ENCODE measurements at places on chromosomes 4 and X.

DNA sequence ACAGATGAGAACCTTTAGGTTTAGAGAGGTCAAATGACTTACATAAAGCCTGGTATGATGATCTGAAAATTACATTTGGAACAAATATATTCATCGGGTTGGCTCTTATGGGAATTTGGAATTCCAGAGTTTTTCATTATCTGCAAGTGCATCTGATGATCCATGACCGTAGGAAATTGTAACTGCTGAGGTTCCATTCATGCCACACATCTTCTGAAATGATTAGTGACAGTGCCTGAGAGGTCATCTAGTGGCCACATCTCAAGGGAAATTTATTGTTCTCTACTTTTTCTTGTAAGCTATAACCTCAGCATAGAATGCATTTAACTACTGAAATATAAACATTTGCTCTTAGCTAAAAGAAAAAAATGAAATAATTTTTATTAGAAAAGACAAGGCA lies 105.8 kb upstream of the NWD2 start:
- no peak for DNase-seq

DNA sequence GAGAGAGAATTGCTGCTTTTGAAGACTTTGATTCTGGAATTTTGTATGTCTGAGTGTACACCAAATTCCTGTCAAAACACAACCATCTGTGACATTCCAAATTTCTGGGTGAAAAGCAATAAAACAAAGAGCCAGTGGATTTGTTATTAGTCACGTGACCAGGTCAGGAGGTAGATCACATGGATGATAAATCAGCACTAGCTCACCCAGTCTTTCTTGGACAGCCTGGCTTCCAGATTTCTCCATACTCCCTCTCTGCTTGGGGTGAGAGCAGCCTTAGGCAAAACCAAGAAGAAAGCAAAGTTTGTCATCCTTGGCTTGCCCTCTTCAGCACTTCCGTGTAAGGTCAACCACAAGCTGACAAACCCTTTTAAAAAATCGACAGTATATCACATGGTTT lies 194.2 kb downstream of the CLCN4 start:
- no peak for DNase-seq

DNA sequence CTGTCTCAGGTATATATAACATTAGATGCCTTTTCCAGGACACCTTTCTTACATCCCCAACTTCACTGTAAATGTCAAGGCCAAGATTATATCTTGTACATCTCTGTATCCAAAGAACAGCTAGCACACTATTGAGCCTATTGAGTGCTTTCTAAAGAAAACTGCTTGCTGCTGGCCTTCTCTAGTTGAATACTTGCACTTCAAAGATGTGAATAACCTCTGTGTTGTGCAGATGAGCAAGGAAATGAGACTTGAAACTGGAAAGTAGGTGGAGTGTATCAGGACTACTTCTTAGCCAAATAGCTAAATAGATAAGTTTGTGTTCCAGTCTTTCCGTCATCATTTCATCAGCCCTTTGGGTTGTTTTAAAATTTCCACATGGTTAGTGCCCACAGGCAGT lies 704.4 kb upstream of the AMOT start:
- DNase-seq = no peak

- DNase-seq = no peak
Measured at GRCh38 chr4:158051401-158052235, 121.2 kb downstream of the GASK1B start.

- DNase-seq = no peak
Measured at GRCh38 chr4:152454398-152455011, 81.4 kb downstream of the FBXW7 start.

DNA sequence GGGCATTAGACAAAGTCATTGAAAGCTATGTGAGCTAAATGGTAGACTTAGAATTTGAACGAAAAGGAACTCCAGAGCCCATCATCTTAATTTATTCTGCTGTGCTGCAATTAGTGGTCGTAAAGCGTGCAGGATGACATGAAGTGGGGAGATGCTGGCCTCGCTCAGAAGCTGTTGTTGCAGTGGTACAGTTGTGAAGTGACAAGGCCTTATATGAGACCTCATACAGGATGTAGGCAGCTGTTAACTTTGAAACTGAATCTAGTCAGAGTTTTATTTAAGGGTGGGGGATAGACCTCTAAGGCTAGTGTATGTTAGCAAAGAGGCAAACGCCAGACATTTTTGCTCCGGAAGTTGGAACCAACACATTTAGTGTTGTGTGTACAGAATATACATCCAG lies 13.4 kb downstream of the KLF3 start:
- no peak for DNase-seq

DNA sequence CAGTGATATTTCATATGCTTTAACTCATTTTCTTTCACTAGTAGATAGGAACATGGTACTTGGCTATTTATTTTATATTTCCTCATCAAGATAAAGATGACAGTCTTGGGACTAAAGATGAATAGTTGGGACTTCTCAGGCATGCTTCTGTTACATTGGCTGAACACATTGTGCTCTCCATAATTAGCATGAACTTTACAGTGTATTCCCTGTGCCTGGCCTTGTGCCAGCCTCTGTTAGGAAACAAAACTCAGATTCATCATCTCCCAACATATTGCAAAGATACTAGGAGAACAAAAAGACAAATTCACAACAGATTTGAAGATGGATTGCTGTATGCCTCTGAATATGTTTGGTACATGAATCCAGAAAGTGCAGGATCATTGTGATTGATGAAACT lies 26.4 kb downstream of the GRIA2 start:
- no peak for DNase-seq

DNA sequence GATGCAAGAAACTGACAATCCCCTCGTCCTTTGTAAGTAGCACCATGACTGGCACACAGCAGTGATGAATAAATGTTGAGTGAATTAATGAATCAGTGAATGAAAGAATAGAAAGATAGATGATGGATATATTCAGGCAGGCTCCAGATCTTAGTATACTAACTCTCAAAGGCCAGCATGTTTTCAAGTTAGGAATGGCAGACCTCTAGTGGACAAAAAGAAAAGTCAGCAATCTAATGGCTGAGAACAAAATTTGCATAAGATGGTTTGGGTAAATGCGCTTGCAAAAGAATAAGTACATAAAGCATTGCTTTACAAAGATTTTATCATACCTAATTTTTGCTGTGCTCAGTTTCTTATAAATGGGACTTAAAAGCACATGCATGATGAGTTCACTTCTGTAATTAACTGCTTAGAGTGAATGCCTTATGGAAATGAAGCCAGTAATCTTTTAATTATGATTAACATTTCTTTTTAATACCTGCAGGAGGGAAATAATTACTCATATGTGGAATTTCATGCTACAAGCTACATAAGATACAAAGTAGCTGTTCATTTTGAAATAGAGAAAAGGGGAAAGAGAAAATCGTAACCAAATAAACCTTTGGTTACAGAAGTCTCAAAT lies 126.9 kb upstream of the GPRIN3 start:
- no peak for DNase-seq

GRCh38 chr4:84502333-84502954 lies 3.4 kb upstream of the NKX6-1 start:
- no peak for DNase-seq

DNA sequence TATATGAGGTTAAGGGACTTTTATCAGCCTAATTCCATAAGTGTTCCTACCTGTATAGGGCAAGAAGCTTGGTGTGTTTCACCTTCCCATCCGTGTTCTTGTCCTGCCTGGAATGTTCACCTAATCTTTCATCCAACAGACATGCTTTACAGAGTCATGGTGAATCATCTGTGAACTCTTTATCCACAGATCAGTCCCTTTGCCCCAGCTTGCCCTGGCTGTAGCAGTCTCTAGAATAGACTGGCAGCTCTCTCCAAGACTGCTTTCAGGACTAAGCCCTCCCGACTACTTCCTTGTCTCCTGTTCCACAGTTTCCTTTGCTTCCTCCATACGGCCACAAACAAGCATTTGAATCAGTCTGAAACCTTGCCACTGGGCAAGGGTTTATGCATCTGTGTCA lies 177.9 kb upstream of the IL15 start:
- no peak for DNase-seq

GRCh38 chr4:147843162-147843561 lies 111.3 kb downstream of the ARHGAP10 start:
- DNase-seq = no peak

- no peak for DNase-seq
Measured at GRCh38 chrX:9135901-9136510, 102.1 kb upstream of the FAM9B start.

- no peak for DNase-seq
Measured at GRCh38 chrX:151796576-151796975, 62.0 kb downstream of the CNGA2 start.

- no peak for DNase-seq
Measured at GRCh38 chrX:65688403-65688871, 21.0 kb downstream of the MSN start.

DNA sequence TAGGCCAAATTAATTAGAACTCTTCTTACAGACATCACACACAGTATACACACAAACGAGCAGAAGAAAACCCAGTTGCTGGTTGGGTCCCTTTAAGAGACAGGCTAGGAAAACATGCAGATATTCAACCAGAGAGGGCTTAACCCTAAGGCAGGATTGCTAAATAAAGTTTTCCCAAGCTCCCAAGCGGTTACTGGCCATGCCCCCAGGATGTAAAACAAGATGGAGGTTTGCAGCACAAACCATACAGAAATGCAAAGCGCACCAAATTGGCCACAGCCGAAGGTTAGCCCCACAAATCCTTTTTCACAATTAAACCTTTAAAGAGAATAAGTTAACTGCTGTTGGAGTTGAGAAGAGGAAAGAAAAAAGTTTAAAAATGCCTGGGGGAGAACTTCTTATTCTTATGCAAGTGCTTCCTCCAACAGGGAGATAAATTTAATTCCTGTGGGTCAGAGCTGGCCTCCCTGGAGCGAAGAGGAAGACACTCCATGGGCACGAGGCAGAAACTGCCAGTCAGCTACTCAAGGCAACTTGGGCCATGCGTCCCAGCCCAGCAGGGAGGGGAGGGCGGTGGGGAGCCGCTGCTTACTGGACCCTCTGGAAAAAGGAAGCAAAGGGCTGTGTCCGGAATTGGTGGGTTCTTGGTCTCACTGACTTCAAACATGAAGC lies 167.6 kb upstream of the ARSJ start:
- DNase-seq = no peak

DNA sequence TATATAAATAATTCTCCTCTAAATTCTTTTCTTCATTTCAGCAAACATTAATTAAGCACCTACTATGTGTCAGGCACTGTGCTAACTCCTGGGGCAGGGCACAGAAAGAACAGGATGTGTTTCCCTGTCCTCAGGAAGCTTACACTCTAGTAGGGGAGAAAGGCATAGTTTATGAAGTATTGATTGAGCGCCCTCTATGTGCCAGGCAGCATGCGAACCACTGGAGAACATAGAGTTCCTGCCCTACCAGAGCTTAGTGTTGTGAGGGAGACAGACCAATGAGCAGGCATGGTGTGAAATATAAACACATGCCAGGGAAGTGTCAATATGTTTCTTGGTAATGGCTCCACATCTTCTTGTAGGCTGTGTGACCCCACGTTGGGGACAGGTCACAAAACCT lies 3.7 kb downstream of the ADGRG4 start:
- no peak for DNase-seq

DNA sequence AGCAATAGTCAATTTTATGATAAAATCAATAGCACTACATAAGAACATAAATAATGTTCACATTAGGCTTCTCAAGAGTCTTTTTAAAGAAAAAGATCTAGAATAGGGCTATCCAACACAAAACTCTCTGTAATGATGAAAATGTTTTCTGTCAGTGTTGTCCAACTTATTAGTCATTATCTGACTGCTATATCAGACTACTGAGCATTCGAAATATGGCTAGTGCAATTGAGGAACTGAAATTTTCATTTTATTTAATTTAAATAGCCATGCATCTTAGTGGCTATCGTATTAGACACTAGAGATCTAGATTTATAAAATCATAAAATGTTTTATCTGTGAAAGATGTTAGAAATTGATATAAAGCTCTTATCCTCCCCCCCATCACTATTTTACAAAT lies 26.0 kb downstream of the PARM1 start:
- DNase-seq = no peak

DNA sequence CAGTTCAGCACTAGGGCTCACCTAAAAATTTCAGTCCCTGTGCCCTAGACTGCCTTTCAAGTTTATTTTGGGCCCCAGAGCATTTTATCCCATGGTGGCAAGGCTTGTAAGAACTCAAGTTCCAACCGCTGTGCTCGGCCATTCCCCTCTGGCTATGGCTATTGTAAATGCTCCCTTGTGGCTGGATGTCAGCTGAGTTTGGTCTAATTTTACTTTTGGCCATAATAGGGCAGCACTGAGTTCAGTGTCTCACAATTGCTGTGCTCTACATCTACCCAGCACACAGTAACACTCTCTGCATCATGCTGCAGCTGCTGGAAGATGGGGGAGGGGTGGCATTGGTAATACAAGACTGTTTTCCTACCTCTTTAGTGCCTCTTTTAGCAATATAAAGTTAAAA lies 210.8 kb upstream of the IRS4 start:
- DNase-seq = no peak

- DNase-seq = no peak
Measured at GRCh38 chr4:24837781-24838180, 42.4 kb downstream of the SOD3 start.

DNA sequence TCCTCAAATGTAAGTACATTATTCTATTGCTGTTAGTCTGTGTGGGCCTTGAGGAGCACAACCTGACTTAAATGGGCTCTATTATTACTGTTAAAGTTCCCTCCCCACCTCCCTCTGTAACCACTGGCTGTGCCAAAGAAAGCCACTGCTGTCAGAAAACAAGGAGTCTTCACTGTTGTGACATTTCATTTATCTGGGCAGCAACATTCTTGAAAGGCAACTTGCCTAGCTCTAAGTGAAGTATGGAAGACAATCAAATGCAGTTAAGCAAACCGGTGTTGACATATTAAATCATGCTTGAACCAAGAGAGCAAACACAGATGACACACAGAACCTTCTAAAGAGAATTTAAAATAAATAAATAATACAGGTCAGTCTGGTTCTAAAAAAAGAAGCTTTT lies 81.0 kb downstream of the EPHA5 start:
- DNase-seq = no peak

DNA sequence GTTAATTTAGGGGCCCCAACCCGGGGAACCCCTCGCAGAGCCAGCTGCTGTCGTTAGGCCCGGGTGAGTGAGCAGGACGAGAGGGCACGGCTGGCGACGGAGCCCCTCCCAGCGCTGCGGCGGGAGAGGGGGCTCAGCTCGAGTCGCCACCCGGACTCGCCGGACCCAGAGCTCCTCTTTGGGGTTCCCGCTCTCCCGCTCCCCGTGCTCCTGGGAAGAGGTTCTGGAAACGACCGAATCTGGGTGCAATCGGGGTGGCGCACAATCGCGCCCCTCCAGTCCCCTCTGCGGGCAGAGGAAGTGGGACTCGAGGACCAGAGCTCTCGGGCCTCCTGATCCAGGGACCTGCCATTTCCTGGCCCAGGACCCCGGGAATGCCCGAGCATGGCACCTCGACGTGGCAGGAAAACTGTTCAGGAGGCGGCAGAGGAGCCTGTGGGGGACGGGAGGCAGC lies 37.3 kb upstream of the ARAF start:
- DNase-seq = no peak

- no peak for DNase-seq
Measured at GRCh38 chr4:95317085-95317793, 231.5 kb downstream of the UNC5C start.

DNA sequence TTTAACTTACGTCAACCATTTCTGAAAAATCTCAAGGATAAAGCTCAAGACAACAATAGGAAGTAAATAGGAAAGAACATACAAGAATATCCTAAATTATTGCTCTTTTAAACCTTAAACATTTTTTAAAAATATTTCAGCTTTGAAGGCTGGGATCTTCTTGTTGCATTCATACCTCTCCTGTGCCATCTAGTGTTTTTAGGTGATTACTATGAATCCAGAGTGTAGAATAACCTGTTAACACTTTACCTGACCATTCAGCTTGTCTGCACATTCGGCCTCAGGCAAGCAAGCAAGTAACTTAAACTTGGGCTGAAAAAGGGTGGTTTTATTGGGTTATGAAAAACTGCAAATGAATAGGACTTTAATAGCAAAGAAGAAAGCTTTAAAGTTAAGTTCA lies 507.8 kb upstream of the INTU start:
- no peak for DNase-seq
